CD4-positive, alpha-beta memory T cell (primary cell): ENCODE measurements at places on chromosomes 13 and 19. TPM values are rescaled to one million over a fixed set of nuclear protein-coding genes. Genes with fewer than 3 reads are reported as not detected.

CD37 gene
- 330 TPM for total RNA-seq

CEACAM7 gene
- total RNA-seq: not detected

DMKN gene
- total RNA-seq: 1.4 TPM

ZNF888 gene
- total RNA-seq: 11.4 TPM

CGB1 gene
- not detected for total RNA-seq

FUT6 gene
- total RNA-seq: not detected

ZNF93 gene
- total RNA-seq: 9.2 TPM

PRR22 gene
- 5.9 TPM for total RNA-seq

FLT3LG gene
- total RNA-seq: 114 TPM

URAD gene
- total RNA-seq: not detected

ZNF345 gene
- 18.0 TPM for total RNA-seq

ZNF534 gene
- total RNA-seq: not detected

AKAP8L gene
- total RNA-seq: 177 TPM

PLPP2 gene
- total RNA-seq: 0.44 TPM

CNOT3 gene
- 82.3 TPM for total RNA-seq

C1QTNF9B gene
- not detected for total RNA-seq

PSG4 gene
- total RNA-seq: not detected

MEIOSIN gene
- not detected for total RNA-seq

ZNF790 gene
- total RNA-seq: 13.4 TPM

DPF1 gene
- total RNA-seq: not detected

TIMM44 gene
- total RNA-seq: 71.6 TPM

ZNF540 gene
- 24.2 TPM for total RNA-seq

ARHGAP35 gene
- total RNA-seq: 49.0 TPM

F2RL3 gene
- total RNA-seq: not detected

ATP8B3 gene
- total RNA-seq: 5.5 TPM

KL gene
- total RNA-seq: not detected

CDX2 gene
- total RNA-seq: not detected

TJP3 gene
- 21.1 TPM for total RNA-seq
